Esophagus squamous epithelium (tissue), 5 donors: ENCODE measurements at places on chromosomes 7 and 10.

GRCh38 chr7:4725014-4725849 lies 43.1 kb downstream of the FOXK1 start:
- no peak for DNase-seq

DNA sequence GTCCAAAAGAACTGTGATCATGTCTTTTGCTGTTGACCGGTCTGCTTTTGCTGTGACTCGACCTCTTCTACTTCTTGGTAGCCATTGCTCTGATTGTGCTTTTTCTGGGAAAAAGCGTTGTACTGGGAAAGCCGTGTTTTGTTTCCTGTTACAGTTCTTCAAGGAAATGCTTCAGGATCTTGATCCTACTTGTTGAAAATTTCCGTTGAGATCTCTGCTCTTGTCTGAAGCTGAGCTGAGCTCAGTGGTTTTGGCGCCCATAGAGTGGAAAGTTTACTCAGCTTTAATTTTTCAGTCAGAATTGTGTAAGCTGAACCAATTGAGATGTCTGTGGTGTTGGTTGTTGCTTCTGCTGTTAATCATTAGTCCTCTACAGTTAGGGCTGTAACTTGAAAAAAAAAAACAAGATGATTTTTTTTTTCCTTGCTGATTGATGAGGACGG lies 302.2 kb downstream of the CCDC3 start:
- DNase-seq, result no peak

DNA sequence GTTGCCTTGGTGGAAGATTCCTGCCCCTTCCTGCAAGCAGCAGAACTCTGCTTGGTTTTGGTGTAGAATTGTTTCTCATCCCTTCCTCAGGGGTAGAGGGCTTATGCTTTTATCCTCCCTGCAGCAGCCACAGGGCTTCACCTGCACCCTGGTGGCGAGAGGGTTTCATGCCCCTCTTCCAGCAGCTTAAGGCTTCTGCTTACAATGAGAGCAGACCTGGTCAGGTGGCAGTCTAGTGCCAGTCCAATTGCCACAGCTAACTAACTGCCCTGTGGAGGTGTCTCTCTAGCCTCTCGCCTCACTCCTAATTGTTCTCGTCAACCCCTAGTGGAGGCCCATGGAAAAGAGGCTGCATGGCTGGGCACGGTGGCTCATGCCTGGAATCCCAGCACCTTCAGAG lies 19.3 kb downstream of the ACBD7 start:
- DNase-seq, result no peak

- no peak for DNase-seq
Observed at GRCh38 chr7:139181404-139181803, 49.6 kb upstream of the UBN2 start.

- no peak for DNase-seq
Observed at GRCh38 chr7:76354981-76355730, 3.6 kb downstream of the YWHAG start.

GRCh38 chr10:112988839-112989406 lies 38.9 kb downstream of the TCF7L2 start:
- DNase-seq, result no peak

DNA sequence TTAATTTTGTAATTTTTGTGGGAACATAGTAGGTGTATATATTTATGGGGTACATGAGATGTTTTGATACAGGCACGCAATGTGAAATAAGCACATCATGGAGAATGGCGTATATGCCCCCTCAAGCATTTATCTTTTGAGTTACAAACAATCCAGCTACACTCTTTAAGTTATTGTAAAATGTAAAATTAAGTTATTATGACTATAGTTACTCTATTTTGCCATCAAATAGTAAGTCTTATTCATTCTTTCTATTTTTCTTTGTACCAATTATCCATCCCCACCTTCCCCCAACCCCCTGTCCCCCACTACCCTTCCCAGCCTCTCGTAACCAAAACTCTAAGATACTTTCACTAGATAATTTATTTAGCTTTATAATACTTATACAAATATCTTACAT lies 7.8 kb upstream of the PNPLA8 start:
- DNase-seq, result no peak

DNA sequence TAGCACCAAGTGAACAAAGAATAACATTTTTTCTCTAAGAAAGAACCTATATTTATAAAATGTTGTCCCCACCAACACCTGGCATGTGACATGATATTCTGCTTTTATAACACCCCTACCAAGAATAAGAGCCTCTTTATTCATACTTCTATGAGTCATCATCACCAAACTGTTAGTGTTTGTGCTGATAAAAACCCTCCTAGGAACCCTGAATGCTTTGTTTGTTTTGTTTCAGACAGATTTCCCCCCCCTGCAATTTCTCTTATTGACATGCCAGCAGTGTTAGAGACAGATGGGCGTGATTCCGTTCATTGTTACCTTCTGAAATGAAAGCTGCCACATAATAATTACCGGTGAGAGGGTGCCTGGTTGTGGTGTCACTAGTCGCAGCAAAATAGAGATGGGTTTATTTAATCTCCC lies 651.1 kb downstream of the SORCS1 start:
- DNase-seq, result no peak

DNA sequence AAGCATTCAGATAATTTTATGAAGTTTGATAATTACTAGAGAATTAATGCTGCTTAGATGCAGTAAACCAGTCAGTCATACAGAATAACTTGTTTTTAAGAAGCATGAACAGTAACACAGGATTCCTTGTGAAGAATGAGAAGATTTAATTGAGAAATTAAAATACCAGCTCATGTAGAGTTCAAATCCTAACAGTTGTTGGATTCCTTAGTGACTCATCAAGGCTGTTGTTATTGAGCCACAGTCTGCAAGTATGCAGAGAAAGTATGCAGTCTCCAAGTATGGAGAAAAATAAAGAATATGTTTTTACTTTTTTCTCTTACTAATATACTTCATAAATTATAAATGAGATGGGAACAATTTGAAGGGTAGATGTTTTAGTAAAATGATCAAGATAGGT lies 30.2 kb upstream of the CYP26C1 start:
- DNase-seq, result no peak

GRCh38 chr10:6385665-6386064 lies 182.9 kb downstream of the PFKFB3 start:
- DNase-seq, result no peak

- DNase-seq, result no peak
Observed at GRCh38 chr10:131853610-131853964, 47.2 kb upstream of the PPP2R2D start.

DNA sequence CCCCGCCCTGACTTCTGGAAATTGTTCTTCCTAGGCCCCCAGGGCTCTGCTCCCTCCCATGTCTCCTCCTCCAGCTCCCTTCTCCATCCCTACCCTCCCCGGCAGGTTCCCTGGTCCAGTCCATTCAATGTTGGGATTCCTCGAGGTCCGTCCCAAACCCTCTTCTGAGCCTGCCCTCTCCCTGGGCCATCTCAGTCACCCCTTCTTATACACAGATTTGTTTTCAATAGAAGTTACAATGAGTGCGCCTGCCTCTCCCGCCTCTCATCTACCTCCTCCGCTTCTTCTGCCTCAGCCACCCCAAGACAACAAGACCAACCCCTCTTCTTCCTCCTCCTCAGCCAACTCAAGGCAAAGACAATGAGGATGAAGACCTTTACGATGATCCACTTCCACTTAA lies 67.9 kb downstream of the OAT start:
- DNase-seq, result no peak

DNA sequence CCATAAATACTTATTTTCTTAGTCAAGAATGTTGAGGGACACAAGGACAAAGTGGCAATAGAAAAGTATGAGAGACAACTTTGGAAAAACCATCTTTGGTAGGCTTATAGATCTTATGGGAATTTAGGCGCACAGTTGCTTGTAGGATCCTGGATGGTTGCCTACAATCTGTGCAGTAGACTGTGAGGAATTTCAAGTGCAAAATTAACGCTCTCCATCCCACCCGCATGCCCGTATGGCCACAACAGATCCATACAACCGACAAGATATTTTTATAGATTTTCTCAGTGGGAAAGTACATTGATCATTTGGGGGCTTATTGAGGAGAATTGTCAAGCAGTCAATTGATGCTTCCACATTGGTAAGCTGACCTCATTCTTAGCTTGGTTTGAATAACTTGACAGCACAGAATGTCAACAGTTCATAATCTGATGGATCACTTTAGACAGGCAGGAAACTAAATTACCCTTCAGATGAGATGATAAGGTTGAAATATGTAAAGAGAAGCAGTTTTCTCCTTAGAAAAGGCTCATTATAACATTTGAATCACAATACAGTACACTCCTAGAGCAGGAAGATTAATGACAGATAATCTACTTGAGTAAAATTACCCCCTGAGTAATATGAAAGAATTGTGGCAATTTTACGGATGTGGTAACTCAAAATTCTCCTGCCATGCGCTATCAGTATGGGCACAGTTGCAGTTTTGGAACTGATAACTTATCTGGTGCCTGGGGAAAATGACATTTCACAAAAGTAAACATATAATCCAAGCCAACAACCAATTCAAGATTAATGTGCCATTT lies 479.7 kb downstream of the KIF20B start:
- DNase-seq, result no peak

DNA sequence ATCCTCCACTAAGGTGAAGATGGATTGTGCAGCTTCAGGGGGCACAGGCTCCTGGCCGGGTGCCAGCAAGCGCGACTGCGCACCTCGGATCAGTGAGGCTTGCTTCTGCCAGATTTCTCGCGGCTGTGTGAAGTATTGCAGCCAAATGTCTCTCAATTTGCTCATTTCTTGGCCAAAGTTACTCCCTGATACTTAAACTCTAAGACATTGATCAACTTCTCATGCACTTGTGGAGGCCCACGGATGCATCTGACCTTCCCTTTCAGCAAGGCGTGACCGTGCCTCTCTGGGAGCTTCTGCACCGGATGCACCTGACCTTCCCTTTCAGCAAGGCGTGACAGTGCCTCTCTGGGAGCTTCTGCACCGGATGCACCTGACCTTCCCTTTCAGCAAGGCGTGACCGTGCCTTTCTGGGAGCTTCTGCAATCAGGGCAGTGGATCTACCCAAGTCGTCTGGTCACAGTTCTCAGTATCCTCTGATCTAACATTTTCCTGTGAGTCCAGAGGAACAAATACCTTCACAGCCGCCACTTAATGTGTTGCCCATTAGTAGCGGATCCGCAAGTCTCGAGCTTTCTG lies 248.3 kb downstream of the ADARB2 start:
- DNase-seq, result no peak

- DNase-seq, result no peak
Observed at GRCh38 chr7:113131367-113131766, 13.0 kb upstream of the SMIM30 start.

DNA sequence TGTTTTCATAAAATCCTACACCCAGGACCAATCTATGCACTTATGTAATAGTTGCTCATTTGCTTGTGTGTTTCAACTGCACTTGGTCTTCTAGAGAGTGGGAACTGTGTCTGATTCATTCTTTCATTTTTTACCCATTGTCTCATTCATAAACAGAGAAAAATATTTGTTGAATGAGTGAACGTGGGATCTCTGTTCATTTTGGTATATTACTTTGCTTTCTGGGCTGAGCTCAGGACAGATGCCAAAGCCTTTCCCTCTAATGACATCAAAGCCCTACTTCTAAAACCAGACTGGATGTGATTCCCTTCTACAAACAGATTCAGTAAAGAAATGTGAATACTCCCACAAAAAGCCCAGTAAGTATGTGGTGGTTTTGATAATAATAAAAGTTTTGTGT lies 145.2 kb downstream of the ST7 start:
- no peak for DNase-seq

- no peak for DNase-seq
Observed at GRCh38 chr10:31273789-31274188, 45.2 kb upstream of the ZEB1 start.

- DNase-seq, result no peak
Observed at GRCh38 chr7:39761449-39761848, 138.1 kb downstream of the RALA start.

DNA sequence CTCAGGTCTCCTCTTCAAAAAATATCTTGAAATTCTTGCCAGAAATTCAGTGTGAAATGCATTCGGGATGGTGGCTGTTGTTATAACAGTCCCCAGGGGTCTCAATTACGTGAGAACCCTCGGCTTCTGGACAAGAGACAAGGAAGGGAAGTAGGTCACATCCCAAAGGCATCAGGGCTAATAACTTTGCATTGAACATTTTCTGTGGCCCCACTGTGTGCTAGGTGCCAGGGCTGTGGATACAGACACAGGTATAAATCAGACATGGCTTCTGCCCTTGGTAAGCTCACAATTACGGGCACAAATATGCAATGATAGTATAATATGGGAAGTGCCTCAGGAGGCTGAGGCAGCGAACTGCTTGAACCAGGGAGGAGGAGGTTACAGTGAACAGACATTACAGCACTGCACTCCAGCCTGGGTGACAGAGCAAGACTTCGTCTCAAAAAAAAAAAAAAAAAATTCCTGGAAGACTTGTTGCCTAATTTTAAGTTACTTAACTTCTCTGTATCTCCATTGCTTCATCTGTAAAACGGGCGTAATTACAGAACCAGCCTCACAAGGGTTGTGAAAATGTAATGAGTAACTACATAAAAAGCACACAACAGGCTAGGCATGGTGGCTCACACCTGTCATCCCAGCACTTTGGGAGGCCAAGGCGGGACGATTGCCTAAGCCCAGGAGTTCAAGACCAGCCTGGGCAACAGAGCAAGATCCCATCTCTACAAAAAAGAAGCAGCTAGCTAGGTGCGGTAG lies 2.5 kb upstream of the RHBDD2 start:
- no peak for DNase-seq

DNA sequence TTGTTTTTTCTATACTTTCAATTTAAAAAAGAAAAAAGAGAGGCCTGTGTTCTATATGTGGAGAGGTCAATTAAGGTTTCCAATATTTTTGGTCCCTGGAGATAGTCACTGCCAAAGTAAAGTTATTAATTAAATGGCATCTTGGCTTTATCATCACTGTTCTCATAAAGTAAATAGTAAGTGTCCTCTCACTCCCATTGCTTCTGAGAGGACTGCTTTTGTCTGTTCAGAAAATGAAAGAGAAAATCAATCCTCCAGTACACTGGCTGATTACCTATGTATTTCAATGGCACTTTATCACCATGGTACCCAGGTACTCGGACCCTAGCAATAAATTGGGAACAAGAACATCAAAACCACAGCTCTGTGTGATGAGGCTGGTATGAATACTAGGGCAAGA lies 94.0 kb downstream of the RNLS start:
- no peak for DNase-seq

DNA sequence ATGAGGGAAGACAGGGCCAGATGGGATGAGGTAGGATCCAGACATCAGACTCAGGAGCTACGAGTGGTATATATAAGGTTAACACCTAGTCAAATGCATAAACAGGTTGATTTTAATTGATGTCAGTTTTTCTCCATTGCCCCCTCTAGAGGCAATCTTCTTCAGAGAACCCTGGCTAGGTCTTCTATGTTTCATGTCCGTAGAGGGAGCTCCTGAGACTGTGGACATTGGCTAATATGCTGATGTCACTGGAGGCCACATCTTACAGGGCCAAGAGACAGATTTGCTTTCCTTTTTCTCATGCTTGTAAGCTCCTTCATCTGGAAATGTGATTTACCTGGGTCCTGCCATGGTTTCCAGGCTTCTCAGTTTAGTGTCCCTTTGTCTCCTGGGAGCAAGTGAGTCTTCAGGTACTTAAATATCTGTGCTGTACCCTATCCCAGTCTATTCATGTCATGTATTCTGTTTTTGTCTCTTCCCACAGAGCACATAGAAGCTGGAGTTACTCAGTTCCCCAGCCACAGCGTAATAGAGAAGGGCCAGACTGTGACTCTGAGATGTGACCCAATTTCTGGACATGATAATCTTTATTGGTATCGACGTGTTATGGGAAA lies 161.6 kb upstream of the PRSS1 start:
- DNase-seq, result no peak

- no peak for DNase-seq
Observed at GRCh38 chr7:120334475-120334874, 61.5 kb downstream of the KCND2 start.

- no peak for DNase-seq
Observed at GRCh38 chr7:157371296-157371695, 34.5 kb downstream of the DNAJB6 start.
